Esophagus squamous epithelium (tissue), 5 donors: ENCODE measurements at places on chromosomes 13 and 19.

DNA sequence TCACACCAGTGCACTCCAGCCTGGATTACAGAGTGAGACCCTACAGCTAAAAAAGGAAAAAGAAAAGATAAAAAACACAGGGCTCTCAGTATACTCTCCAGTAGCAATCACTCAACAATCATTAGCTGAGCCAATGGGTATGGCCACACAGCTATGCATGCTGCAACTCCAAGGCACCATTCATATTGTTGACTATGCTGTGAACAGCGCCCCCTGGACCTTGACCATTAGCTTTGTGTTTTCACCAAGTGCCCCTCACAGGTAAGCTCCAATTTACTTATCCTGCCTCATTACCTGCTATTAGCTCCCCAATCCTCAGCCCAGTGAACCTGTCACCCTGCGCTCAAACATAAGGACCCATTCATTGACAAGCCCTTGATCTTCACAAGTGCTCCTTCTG, 35.8 kb downstream of the ZIC5 start:
- no peak for DNase-seq

GRCh38 chr13:77600701-77601100, 65.2 kb downstream of the SCEL start:
- DNase-seq, result no peak

DNA sequence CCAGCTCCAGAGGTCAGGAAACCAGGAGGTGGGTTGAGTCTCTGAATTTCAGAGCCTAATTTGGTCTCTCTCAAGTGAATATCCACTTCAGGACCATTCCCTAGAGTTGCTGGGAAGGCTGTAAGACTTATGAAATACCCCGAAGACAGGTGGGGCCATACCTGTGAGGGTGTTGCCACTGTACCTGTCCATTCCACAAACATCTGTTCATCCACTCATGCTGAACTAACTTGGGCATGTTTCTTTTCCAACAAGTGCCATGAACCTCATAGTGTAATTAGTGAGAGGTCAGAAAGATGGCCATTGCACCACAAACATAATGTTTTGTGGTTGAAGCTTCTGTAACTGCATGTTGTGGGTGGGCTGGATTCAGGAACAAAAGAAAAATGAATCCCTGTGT, 7.8 kb downstream of the ILF3 start:
- DNase-seq, result no peak

DNA sequence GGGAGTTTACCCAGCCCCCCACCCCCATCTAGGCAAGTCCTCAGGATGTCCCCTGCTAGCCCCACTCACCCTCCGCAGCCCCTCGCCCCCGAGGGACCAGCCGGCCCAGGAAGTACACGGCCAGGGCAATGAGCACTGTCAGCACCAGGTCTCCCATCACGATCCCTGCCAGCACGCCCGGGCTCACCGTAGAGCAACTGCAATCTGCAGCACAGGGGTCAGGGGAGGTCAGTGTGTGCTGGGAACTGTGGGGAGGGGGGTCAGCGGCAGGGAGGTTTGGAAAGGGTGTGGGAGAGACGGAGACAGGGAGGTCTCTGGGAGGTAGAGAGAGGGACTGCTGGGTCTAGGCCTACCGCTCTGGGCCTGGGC, 734 bp downstream of the TYROBP start:
- no peak for DNase-seq

- no peak for DNase-seq
Measured at GRCh38 chr19:3316132-3316648, 50.2 kb upstream of the NFIC start.
